Femur (tissue), 1 donor: ENCODE measurements at places on chromosomes 16 and 17.

DNA sequence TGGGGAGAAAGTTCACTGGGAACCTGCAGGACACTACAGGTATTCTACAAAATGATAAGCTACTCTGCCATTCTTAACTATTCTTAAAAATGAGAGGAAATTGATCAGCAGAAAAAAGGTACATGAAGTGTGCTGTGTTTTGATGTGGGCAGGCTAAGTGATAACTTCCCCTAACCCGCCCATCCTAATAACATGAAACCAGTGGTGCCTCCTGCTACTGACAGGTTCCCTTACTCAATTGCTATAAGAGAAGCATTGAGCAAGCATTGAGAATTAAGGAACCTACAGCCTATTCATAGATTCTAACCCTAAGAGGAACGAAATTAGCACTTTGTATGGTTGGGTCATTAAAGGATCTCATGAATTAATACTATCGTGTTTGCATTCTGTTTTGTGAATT lies 18.9 kb downstream of the XYLT1 start:
- DNase-seq, result no peak

GRCh38 chr16:12087901-12088421 lies 111.4 kb downstream of the SNX29 start:
- DNase-seq, result no peak

DNA sequence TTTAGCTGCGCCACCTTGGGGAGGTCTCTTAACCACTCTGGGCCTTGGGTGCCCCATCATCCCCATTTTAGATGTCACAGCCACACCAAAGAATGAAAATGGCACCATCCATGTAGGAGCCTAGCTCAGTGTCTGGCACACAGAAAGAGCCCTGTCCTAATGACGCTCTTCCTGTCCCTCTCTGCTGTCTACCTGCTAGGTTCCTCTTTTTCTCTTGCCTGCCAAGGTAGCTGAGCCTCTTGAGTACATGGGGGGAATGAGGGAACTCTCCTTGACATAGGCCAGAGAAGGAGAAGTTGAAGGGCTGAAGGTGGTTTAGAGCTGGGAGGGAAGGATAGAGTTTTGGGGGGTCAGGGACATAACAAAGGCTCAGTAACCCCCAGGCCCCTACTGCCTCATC lies 1.8 kb downstream of the RUNDC3A start:
- DNase-seq, result no peak

DNA sequence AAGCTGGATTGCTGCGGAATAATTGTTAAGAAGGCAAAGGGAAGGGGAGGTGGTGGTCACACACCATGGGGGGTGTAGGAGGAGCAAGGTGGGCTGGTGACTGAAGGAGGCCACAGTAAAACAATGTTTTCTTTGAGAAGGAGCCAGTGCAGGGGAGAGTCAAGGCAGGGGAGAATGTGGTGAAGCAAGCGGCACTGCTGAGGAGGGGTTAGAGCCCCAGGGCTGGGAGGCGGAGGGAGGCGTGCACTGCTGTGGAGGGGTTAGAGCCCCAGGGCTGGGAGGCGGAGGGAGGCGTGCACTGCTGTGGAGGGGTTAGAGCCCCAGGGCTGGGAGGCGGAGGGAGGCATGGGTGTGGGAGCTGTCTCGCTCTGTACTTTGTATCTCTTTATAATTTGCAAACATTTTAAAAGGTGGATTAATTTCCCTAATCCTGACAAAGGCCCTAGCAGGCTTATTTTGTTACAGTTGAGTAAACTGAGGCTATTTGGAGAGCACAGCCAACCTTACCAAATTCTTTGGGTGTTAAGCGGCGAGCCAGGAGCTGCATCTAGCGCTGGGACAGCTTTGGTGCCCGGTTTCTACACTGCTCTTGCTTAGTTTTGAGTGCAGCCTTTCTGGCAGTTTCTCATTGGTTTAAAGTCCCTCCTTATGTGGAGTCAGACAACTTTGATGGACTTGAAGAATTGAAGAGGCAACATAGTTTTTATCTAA lies 20.9 kb downstream of the RPTOR start:
- DNase-seq, result no peak

DNA sequence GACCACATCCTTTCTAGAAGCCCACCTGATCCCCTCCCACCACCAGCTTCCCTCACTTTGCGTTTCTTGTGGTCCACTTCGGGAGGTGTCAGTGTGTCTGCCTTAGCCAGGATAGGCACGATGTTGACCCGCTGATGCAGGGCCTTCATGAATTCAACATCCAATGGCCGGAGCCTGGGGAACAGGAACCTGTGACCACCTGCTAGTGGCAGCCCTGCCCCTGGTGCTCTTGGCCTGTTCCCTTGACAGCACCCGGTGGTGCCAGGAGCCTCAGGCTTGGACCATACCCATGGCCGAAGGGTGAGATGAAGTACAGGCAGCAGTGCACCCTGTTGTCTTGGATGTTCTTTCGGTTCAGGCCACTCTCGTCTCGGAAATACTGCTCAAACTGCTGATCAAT lies 7.2 kb upstream of the MTMR4 start:
- no peak for DNase-seq

GRCh38 chr17:49741009-49741691 lies 22.8 kb downstream of the FAM117A start:
- DNase-seq, result no peak

GRCh38 chr16:80210787-80211186 lies 330.0 kb upstream of the DYNLRB2 start:
- DNase-seq, result no peak

- DNase-seq, result peak; percentile 47
These were observed 49.2 kb downstream of the CRISPLD2 start for GRCh38 chr16:84868829-84869472.

DNA sequence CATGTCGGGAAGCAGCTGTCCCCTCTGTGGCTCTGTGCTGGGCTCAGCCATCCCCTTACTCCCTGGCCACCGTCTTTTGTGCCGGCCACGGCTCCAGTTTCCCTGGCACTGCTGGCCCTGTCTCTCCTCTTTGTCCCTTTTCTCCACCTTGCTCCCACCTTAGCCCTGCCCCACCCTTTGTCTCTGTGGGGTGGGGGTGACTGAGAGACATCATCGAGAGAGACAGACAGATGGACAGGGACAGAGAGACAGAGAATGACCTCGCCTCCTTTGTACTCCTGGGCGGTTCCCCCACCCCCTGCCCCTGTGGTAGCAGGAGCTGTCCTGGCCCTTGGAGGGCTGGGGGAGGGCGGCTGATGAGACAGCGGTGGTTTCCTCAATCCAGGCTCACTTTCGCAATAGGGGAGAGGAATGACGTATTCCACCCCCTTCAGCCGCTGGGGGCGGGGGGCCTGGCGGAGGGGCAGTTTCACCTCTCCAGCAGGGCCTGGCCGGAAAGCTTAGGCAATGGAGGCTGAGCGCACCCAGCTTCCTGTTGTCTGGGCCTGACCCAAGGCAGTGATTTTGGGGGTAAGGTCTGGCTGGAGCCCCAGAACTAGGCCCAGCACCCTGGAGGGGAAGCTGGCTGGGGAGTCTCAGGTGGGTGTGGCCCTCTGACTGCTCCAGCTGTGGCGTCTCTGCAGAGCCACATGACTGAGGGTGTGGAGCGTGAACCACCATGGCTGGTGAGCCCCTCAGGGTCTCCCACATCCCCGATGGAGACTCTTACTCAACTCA lies 7.3 kb downstream of the FMNL1 start:
- DNase-seq, result peak; percentile 86
